ENCODE measurements at places on chromosomes 11 and 22.

DNA sequence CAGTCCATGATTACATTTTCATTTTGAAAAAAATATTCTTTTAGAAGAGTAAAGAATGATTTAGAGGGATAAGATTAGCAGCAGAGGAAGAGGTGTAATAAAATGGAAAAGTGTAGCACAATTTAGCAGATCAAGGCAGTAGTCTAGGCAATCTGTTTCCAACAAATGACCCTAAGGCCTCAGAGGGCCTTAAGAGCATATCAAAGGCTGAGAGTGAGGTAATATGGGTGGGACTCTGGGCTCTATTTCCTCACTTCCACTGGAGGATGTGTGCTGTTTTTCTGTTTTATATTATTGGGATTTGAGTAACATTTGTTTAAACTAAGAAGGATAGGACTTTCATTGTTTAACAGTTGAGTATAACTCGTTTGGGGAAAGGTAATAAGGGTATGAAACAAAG, 28.8 kb downstream of the CCDC81 start:
- DNase-seq: no peak

GRCh38 chr22:37932821-37933578, 20.4 kb downstream of the C22orf23 start:
- no peak for DNase-seq

GRCh38 chr11:1310318-1310687, 871 bp upstream of the TOLLIP start:
- DNase-seq: no peak

DNA sequence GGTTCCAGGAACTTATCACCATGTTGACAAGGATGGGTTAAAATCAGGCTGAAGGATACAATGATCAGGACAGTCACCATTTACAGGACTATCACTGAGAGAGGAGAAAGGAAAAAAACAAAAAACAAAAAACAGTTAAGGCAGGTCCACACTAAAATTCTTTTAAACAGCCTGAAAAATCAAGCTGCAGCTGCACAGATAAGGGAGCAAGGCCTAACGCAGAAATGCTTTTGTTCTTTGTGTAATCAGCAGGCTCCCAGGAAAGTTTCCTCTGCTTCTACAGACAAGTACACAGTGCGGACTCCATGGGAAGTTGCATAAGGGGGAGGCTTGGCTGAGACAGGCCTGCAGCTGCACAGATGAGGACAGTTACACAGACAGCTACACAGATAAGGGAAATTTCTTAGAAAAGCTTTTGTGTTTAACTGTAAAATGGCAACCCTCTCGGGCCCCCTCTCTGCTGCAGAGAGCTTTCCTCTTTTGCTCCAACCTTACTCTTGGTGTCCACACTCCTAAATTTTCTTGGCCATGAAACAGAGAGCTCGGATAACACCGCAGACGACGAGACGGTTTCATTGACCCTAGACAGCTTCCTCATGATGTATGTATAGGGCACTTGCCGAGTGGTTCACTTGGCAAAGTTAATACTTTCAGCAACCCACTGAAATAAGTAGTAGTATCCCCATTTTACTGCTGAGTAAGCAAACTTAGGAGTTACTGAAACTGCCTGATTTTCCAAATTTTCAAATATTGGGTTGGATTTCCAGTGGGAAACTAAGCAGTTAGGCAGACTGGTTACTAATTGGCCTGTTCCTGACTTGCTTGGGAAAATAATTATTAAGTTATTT, 45.5 kb downstream of the PIWIL3 start:
- DNase-seq: no peak

GRCh38 chr11:113533425-113533698, 58.2 kb upstream of the DRD2 start:
- no peak for DNase-seq

- DNase-seq: no peak
Measured at GRCh38 chr22:27245056-27245455, 556.5 kb downstream of the MN1 start.

GRCh38 chr22:35299217-35299672, 449 bp upstream of the TOM1 start:
- DNase-seq: no peak

DNA sequence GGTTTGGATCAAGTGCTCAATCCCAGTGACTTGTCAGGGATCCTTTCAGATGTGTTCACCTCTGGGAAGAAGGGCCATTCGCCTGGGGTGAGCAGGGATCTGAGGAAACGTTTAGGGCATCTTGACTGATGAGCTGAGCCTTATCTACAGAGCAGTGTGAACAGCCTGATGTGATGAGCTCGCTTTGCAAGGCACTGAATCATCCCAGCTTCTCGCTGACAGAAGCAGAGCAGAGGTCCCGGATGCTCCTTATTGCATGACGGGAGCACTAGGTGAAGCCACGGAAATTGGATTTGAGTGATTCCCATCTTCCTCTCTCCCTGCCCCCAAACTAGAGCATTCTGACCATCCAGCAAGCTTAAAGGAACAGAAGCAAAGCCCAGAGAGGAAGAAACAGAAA, 46.5 kb downstream of the SEZ6L start:
- DNase-seq: no peak

DNA sequence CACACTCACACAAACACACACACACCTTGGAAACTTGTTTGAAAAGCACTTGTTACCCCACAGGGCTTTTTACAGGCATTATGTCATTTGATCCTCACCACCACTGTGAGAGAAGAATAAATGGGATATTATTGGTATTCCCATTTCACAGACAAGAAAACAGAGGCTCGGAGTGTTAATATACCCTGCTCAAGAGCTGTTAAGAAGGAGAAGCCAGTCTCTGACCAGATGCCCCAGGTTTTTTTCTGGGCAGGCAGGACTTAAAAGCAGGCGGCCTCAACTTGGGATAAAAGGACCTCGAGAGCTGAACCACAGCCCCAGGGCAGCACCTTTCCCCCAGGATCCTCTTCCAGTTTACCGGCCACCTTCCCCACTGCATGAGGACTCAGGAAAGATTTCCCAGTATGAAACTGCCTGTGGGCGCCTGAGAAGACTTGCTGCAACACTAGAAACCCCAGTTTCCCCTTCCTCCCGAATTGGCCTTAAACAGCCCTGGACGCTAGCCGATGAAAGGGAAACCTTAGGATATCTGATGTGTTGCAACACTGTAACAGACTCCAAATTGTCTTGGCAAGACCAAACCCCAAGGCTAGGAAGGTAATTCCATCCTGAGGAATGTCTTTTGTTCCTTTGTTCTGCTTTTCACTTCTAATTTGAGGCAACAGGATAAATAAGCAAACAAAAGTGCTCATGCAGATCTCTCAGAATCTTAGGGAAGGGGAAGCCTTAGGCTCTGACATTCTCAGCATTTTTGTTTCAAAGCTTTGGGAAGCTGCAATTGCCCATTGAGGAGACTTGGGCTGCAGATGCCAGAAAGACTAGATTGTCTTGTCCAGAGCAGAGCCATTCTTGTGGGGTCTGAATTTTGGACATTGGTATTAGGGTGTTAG, 173.5 kb downstream of the TRIM29 start:
- DNase-seq: no peak

DNA sequence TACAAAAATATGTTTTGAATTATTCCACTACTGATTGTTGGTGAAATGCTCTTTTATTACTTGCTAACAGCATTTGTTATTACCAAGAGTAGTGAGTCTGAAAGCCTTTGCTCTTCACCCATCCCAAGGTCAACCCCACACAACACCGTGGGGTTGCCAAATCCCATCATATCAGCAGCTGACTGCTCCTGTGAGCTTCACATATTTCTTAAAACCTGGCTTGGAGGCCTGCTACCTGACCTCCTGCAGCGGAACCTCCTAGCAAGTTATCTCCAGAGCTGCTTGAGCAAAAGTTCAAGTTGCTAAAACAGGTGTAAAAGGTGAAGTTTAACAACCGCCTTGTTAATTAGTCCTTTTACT, 20.1 kb upstream of the EIF3M start:
- DNase-seq: no peak

- DNase-seq: no peak
Measured at GRCh38 chr11:130106381-130106780, 36.7 kb downstream of the APLP2 start.

DNA sequence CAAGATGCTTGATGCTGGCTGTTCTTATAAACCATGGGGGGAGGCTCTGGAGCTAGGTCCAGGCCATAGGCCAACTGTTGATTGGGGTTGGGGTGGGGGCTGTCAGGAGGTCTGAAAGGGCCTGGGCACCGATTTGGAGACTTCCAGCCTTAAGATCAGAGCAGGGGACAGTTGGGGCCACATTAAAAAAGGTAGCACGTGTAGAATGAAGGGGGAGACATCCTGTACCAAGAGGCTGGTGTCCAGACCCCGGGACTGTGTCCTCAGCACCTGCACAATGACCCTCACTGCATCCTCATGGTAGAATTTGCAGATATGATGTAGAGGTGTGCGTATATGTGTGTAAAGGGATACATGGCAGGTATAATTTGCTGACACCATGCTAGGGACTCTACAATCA, 12.4 kb upstream of the TBX1 start:
- DNase-seq: no peak

GRCh38 chr11:94956963-94957362, 16.4 kb downstream of the CWC15 start:
- no peak for DNase-seq

DNA sequence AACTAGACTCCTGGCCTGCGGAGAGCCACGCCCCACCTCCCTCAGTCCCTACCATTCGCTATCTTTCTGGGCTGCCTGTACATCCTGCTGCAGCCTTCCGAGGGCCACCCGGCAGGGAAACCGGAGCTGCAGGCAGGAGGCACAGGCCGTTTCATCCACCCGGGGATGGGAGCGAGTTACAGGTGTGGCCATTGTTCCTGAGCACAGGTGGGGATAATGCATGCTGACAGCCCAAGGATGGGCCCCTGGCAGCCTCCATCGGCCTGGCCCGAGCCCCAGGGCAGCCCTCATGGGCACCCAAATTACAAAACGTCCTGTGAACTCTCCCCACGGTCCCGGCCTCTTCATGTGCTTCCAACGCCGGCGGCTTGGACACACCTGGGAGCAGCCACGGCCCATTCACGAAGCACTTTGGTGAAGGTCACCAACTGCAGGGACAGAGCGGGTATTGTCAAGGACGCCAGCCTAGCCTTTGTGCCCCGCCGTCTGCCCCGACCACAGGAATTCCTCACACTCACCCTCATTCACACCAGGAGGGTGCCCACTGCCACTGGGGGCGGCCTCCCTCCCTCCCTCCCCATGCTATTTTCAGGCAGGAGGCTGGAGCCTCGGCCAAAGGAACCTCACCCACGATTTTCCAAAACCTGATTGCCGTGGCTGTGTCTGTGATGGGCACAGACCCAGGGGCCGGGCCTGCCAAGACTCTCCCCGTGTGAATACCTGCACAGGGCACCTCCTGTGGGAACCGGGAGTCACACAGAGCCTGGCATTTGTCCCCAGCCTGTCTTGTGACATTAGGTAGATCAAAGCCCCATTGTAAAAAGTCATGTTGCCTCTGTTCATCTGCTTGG, 42.1 kb upstream of the MYEOV start:
- no peak for DNase-seq

DNA sequence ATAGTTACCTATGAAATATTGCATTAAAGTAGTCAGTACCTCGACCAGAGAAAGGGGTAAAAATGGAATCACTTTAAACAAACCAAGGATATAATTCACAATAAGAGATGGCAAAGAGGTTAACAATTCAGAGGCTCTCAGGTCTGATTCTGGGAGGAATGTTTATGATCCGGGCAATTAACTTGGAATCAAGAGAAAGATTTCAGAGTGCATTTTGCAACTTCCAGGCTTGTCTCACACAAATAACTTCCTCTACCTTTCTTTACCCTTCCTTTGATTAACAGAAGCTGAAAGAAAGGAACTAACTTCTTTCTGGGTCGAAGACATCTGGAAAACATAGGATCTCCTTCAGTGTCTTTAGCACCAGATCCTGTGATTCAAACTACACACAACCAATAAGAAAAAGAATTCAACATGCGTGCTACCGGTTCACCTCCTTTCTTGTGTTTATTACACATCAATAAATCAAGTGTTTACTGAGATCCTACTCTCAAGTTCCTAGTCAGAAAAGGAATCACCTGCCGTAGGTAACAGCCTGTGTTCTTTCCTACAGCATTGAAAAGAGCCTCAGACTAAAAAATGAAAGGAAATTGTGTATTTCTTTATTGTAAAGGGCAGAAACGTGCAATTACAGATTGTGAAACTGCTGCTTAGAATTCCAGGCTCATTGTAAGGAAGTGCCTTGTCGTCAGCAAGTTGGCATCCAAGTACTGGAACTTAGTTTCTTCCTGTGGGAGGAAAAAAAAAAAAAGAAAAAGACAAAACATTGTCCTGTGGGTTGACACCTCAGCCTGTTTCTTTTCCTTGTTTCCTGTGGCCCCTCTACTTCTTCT, 29.5 kb downstream of the CARD18 start:
- DNase-seq: no peak

DNA sequence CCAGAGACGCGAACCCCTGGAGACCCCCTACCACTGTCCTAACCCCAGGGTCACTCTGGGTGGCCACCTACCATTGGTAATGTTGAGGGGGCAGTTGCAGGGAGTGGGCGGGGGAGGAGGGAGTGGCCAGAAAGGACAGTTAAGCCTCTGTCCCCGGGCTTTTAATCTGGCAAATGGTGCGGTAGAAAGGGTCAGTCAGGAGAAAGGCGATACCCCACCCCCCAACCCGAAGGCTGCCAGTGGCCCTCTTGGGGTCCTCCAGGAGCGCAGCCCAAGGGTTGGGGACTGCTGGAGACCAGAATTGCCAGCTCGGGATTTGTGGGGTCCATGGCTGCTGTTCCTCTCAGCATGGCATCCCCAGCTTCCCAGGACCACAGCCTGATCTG, 742 bp downstream of the P2RY2 start:
- no peak for DNase-seq

DNA sequence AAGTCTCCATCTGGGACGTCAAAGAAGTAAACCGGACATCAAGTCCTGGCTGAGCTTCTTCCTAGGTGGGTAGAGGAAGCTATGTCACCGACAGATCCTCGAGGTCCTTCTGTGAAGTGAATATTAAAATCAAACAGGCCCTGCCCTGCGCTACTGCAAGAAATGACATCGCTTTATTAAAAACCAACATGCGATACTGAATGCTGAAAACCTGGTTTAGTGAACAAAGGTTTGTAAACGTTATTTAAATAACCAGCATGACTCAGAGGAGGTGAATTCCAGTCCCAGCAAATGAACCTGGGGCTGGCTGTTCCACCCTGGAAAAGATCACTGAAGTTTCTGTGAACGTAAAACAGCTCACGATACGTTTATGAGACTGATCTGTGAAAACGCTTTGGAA, 645 bp downstream of the RTCB start:
- no peak for DNase-seq

DNA sequence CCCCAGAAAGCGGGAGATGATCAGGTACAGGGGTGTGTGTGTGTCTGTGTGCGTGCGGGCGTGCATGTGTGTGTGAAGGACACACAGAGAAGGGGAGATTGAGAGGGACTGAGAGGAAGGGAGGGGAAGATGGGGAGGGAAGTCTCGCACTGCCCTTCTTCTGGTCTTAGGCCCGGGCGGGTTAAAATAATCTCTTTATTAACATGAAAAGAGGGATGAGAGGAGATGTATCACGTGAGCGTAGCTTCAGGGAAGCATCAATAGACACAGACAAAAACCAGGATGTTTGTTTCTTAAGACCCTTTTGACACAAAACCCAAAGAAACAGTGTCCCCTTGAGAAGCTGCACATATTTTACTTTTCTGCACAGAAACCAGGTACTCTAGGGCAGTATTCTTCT, 347.3 kb downstream of the BRD1 start:
- DNase-seq: no peak

- no peak for DNase-seq
Measured at GRCh38 chr11:61482513-61482912, 26.0 kb upstream of the LRRC10B start.
